ENCODE measurements at places on chromosomes 12 and 14.
A peak's percentile ranks its signal among the peaks of the same experiment; 100 is the strongest.

DNA sequence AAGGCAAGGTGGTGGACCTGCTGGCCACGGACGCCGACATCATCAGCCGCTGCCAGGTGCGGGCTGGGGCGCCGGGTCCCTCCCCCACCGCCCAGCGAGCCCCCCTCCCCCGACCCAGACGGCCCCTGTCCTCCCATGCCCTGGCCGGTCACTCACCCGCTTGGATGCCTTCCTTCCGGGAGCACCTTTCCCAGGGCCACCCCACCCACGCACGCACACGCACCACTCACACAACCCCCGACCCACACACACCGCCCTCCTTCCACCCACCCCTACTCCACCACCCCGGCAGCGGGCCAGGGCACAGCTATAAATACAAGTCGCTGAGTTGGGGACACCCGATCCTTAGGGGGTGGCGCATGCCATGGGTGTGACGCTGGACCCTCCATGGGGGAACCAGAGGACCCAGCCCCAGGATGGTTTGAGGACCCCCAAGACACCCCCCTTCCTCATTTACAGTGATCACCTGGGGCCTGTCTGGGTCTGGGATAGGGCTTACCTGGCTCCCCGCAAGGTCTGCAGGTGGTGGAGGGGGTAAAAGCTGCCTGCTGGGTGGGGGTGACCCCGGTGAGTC lies 465 bp downstream of the ADSS1 start:
- DNase-seq: peak; percentile 20

DNA sequence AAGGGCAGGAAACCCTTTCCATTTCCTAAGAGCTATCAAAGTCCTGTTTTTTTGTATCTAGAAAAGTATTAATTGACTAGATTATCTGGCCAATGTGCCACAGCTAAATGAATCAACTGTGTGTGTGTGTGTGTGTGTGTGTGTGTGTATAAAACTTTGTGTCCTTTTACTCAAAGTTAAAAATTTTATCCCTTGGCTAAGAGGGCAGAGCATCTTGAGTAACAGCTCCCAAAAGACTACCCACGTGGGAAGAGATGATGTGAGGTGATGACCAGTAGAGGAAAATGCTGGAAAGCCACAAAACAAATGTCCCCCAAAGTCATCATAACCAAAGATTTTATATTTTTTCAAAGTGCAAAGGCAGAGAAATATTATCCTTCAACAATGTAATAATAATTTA lies 90.3 kb downstream of the FAR2 start:
- DNase-seq: no peak

GRCh38 chr14:54627540-54628363 lies 60.8 kb downstream of the SAMD4A start:
- DNase-seq: no peak

DNA sequence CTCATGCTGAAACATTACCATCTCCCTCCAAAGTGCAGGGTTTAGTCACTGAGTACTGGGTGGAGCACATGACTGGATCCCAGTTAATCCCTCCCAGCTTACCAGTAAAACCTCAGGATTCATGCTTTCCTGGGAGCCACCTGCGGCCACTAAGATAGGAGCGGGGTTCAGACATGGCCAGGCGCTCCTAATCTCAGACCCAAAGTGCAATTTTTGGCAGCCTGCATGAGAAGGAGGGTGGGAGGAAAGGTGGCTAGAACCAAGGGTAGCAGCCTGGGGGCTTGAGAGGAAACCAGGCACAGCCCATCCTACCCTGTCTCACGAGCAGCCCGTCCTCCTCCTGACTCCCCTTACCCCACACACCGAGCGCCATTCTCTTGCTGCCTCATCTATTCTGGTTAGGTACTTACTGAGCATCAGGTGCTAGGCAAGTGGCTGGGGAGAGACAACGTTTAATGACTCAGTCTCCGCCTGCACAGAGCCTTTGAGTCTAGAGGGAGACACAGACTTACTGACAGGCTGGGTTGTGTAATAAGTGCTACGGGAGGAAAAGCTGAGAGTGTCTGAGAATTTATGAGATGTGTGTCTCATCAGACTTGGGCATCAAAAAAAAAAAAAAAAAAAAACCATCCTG lies 9.9 kb downstream of the GPRC5A start:
- DNase-seq: peak; percentile 86

DNA sequence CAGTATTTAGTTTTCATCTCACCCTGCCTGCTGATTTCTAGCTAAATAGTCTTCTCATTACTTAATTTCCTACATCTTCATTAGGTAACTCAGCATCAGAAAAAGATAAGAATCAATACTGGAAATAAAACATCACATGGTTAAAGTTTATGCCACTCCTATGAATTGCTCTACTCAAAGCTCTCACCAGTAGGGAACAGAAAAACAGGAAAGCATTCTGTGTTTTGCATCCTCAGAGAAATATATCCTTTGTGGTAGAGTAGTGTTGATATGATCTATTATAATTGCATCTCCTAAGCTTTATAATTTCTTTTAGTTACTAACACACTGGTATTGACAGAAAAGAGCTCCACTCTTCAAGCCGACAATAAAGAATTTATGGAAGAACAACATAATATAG lies 9.9 kb downstream of the CPNE8 start:
- DNase-seq: no peak

DNA sequence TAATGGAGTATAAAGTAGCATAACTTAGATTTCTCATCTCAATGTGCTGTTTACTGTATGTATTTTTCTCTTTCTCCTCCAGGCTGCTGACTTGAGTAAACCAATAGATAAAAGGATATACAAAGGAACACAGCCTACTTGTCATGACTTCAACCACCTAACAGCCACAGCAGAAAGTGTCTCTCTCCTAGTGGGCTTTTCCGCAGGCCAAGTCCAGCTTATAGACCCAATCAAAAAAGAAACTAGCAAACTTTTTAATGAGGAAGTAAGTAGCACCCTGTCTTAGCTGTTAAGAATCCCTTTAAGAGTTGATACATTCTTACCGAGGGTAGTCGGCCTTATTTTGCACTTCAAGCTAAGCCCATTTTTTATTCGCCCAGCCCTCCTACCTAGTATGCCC lies 55.2 kb downstream of the WDR20 start:
- no peak for DNase-seq

- DNase-seq: no peak
Observed at GRCh38 chr12:97936165-97936564, 473.6 kb downstream of the RMST start.

GRCh38 chr12:12121061-12121460 lies 50.3 kb downstream of the BCL2L14 start:
- DNase-seq: no peak

GRCh38 chr14:100155049-100155621 lies 4.3 kb downstream of the DEGS2 start:
- DNase-seq: peak; percentile 20

- DNase-seq: no peak
Observed at GRCh38 chr12:46490635-46491034, 118.1 kb upstream of the SLC38A2 start.

DNA sequence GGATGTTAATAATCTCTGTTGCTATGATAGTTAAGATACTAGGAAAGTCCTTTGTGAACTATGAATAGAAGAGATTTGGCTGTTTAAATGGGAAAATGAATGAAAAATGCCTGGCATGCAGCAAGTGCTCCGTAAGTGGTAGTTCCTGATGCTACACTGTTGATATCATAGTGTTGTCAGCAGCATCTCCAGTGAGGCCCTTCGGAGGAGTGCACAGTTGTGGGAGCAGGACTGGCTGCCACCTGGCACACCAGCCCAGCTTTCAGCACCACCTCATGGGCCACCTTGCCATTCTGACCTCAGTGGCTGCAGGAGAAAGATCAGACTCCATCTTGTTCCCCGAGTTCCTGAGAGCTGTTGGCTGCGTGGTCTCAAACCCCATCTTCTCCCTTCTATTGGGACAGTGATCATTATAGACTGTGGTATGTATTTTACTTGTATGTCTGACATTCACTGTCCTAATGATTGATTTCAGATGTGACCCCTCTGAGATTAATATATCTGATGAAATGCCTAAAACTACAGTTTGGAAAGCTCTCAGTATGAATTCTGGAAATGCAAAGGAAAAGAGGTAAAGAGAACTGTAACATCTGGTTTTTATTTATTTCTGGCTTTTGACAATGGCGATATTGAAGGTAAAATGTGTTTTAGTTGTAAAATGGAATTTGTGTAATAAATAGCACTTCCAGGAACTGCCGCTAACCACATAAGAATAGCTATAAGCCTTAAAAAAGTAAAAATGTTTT lies 80.9 kb downstream of the SLC4A8 start:
- DNase-seq: no peak

- no peak for DNase-seq
Observed at GRCh38 chr12:121946313-121947025, 28.1 kb downstream of the CFAP251 start.

DNA sequence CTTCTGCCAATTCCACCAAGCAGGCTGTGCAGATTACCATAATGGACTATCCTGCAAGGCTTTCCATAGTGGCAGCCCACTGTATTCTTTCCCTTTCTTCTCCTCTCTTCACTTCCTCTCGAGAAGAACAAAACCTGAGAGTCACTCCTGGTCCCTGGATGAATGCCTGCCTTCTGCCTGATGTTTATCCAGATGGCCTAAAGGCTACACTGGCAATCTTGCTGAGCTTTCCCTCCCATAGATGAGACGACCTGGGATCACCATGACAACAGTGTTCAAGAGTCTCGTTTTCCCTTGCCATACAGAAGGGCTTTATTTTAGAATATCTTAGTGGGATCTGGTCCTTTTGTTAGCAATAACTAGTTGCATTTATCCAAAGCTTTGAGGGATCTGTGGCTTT lies 142.3 kb downstream of the RTN1 start:
- DNase-seq: no peak

- DNase-seq: no peak
Observed at GRCh38 chr12:96146747-96147146, 47.4 kb upstream of the ELK3 start.

- DNase-seq: peak; percentile 83
Observed at GRCh38 chr14:91317381-91318308, 73.1 kb upstream of the GPR68 start.

DNA sequence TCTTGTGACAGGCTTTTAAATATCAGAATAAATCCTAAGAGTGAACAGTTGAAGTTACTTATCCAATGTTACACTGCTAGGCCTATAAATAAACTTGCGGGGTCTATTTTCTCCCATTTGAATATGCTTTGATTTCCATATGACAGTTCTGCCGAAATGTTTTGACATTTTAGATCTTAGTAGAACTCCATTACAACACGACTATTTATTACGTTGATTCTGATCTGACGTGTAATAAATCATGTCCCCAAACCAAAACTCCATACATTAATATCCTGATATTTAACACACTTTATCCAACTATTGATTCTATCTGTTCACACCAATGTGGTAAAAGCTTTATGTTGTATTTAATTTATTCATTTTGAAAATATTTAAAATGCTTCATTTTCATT lies 16.1 kb upstream of the NEMF start:
- DNase-seq: no peak

DNA sequence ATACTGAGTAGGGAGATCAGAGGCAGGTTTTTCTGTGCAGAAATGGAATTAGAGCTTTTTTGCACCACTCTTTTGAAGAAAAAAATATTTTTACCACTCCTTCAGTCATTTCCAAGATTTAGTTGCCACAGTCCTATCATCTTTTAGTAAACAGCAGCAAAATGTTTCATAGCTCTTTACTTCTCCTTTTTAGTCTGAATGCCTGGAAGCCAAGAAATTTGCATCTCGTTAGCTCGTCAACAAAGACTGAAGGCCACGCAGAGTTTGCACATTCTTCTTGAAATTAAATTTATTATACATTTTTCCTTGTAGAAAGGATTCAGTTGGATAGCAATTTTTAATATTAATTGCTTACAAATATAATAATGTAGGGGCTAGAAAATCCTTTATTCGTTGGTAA lies 544.5 kb upstream of the ATP2B1 start:
- no peak for DNase-seq

DNA sequence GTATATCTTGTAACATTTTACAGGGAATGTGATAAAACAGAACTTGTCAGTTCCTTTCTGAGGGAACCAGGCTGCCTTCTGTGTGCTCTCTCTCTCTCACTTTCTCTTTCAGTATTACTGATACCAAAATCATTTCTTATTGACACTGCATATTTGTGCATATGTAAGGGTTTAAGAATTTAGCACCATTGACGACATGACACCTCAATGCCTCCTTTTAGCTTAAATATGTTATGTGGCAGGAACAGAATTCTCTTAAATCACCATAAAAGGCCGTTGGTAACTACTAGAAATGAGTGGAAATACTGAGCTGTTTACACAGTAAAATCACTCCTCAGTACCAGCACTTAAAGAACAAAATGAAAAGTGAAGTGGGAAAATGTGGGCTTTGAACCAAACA lies 457.7 kb upstream of the SYT1 start:
- DNase-seq: no peak

DNA sequence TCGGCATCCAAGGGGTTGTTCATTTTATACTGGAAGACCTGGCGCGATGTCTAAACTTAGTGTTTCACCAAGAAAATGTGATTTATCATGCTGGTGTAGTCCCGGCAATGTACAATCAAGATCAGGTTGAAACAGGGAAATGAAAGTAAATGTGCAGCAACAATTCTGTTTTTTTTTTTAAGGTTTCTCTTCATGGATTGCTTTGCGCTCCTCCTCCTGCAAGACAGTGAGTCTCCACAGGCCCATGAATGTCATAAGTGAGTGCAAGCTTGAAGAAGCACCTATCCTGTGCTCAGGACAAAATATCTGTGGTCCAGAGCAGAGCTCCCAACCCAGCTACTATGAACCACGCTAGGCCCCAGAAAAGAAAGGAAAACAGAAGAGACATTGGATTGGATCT lies 143.4 kb downstream of the KCNK10 start:
- DNase-seq: no peak

DNA sequence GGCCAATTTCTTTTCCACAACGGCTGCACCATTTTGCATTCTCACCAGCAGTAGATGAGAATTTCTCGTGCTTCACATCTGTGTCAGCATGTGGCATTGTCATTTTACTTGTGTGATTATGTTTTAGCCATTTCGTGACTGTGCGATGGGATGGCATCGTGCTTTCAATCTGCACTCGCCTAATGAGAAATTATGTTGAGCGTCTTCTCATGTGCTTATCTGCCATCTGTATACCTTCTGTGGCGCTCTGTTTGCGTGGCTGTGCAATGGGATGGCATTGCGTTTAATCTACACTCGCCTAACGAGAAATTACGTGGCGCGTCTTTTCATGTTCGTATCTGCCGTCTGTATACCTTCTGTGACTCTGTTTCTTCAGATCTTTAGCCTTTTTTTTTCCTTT lies 14.9 kb upstream of the GPR132 start:
- no peak for DNase-seq

DNA sequence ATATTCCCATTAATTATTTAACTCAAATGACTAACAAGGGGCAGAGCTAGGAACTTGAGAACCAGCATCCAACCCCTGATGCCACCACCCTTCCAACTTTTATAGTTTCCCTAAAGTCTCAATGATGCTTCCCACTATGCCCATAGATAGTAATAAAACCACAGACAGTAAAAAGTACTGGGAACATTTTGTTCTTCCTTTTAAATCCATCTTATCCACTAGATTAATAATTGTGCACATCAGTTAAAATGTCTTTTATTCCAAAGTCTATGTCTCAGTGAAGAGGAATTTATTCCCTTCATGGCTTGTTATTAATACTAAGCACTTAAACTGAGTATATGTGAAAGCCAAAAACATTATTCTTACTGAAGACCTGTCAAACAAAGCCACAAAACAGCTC lies 45.8 kb downstream of the SINHCAF start:
- no peak for DNase-seq

All from NCI-H226 (cell line).